Right renal cortex interstitium (tissue), 3 donors: ENCODE measurements at places on chromosomes 7 and 10. TPM values are rescaled to one million over a fixed set of nuclear protein-coding genes. Genes with fewer than 3 reads are reported as not detected.

Gene RAMP3
- 10.0 TPM for polyA plus RNA-seq

Gene SMKR1
- polyA plus RNA-seq: 4.4 TPM

Gene VIPR2
- polyA plus RNA-seq: 2.6 TPM

Gene CTTNBP2
- 32.1 TPM for polyA plus RNA-seq

Gene EN2
- 0.04 TPM for polyA plus RNA-seq

Gene LRMDA
- 21.2 TPM for polyA plus RNA-seq

Gene CDHR1
- polyA plus RNA-seq: 0.53 TPM

Gene CLDN4
- 68.7 TPM for polyA plus RNA-seq

Gene CUBN
- 182 TPM for polyA plus RNA-seq

Gene ITIH5
- 25.9 TPM for polyA plus RNA-seq

Gene PLCE1
- polyA plus RNA-seq: 34.9 TPM

Gene GPAM
- 18.2 TPM for polyA plus RNA-seq

Gene ECHDC3
- polyA plus RNA-seq: 9.8 TPM

Gene TMEM270
- not detected for polyA plus RNA-seq

Gene ZNF33A
- 50.1 TPM for polyA plus RNA-seq

Gene STAMBPL1
- polyA plus RNA-seq: 1.9 TPM

Gene RBM20
- polyA plus RNA-seq: 5.1 TPM

Gene NOD1
- polyA plus RNA-seq: 8.1 TPM

Gene TECPR1
- polyA plus RNA-seq: 12.1 TPM

Gene PWWP2B
- 8.2 TPM for polyA plus RNA-seq

Gene SLC35B4
- polyA plus RNA-seq: 22.9 TPM

Gene NT5C2
- polyA plus RNA-seq: 96.4 TPM

Gene PLEKHS1
- polyA plus RNA-seq: not detected

Gene CALHM3
- polyA plus RNA-seq: not detected

Gene GPR37
- 1.2 TPM for polyA plus RNA-seq

Gene AS3MT
- 19.2 TPM for polyA plus RNA-seq

Gene CARD11
- polyA plus RNA-seq: 1.7 TPM

Gene PNLIPRP1
- not detected for polyA plus RNA-seq

Gene IFT22
- 78.0 TPM for polyA plus RNA-seq

Gene CALCR
- 1.1 TPM for polyA plus RNA-seq

Gene DNAJC2
- polyA plus RNA-seq: 60.1 TPM

Gene OPALIN
- not detected for polyA plus RNA-seq

Gene ZNF425
- 9.2 TPM for polyA plus RNA-seq

Gene APBB1IP
- polyA plus RNA-seq: 1.8 TPM

Gene ZPBP
- 0.56 TPM for polyA plus RNA-seq

Gene PI4K2A
- polyA plus RNA-seq: 20.3 TPM

Gene NUTM2B
- 0.32 TPM for polyA plus RNA-seq

Gene CRHR2
- not detected for polyA plus RNA-seq

Gene OR13A1
- polyA plus RNA-seq: not detected

Gene H2AZ2
- polyA plus RNA-seq: 260 TPM

Gene AKR1C2
- polyA plus RNA-seq: 7.9 TPM

Gene TRIM4
- 41.1 TPM for polyA plus RNA-seq

Gene FAM24A
- polyA plus RNA-seq: not detected

Gene TMEM140
- polyA plus RNA-seq: 27.2 TPM

Gene NAT16
- polyA plus RNA-seq: not detected

Gene PNLIPRP3
- not detected for polyA plus RNA-seq

Gene RSPH10B
- polyA plus RNA-seq: 0.75 TPM
